ENCODE measurements at places on chromosomes 2 and 18.

GRCh38 chr2:11850082-11850481 lies 103.7 kb downstream of the LPIN1 start:
- no peak for DNase-seq

DNA sequence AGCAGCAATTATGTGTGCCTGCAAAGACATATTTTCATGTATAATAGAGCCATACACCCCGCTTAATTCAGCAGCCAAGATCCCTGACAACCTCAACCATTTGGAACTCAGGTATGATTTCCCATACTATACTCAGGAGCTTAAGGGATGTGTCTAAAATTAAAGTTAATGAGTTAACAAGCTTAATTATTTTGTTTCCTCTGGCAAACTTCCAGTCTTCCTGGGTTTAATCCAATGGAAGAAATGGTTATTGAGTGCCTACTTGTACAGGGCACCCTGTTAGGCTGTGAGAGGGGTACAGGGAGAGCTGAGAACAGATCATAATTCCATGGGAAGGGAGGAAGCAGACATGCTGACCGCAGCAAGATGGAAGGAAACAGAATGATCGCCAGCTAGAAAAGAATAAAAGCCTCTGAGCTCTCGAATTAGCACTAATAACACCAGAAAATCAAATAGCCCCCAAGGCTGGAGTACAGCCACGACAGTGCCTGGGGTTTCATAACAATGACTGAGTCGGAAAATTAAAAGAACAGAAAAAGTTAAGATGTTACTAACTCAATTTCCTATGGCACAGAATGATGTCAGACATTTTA lies 20.8 kb upstream of the CEP68 start:
- DNase-seq: no peak

GRCh38 chr2:215611609-215612386 lies 175.9 kb upstream of the FN1 start:
- no peak for DNase-seq

DNA sequence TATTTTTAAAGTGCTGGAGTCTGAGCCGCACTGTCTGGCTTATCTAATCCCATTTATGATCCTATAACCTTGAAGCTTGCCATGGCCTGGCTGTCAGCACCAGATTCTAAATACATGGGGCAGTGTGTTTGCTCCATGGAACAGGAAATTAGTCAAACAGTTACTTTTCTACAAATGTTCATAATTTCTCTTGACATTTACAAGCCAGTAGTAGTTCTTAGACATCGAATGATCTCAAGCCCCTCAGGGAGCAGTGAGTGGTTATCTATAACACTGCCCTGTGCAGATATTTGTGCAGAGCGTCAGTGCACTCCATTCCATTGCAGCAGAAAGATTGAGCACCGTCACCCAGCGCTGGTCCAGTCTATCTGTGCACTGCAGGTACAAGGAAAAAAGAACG lies 205.2 kb downstream of the AGPS start:
- DNase-seq: no peak
